ENCODE measurements at places on chromosomes 1 and 21.
A peak's percentile ranks its signal among the peaks of the same experiment; 100 is the strongest.

DNA sequence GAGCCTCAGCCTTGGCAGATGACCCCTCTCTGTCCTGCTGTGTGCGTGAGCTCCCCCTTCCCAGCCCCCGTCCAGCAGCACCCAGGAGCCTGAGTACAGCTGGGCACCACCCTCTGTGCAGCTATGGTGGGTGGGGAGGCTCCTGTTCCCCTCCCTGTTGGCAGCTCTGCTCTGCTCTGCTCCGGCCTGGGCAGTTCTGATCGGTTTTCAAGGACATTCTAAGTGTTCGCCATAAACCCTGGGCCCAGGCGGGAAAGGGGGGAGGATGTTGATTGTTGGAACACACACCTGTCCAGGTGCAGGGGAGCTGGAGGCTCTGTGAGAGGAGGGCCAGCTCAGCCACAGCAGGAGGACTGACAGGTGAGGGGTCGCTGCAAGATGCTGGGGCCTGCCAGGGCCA lies at the start of gene CLCNKB:
Gene CLCNKB (plus strand): TSS at position 262 of the 400 bp plus-strand sequence. CDS start 711 bp downstream, outside the sequence.
- no peak for DNase-seq

DNA sequence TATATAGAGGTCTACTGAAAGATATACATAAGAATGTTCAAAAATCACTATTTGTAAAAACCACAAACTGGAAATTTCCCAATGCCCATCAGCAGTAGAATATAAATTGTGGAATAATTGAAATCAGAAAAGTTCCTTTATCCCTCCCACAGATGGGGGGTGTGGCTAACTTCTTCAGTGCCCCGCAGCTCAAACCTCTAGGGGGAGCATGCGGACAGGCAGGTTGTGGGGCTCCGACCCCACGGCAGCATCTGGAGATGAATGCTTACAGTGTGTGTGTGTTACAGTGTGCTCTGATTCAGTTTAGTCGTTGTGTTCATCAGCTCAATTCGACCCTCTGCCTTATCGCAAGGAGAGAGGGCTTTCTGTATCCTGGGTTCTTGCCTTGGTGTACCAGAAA lies 262.1 kb upstream of the LRRC7 start:
- DNase-seq = no peak

- DNase-seq = no peak
These were observed 268.7 kb downstream of the PTGER3 start for GRCh38 chr1:70778934-70779333.

DNA sequence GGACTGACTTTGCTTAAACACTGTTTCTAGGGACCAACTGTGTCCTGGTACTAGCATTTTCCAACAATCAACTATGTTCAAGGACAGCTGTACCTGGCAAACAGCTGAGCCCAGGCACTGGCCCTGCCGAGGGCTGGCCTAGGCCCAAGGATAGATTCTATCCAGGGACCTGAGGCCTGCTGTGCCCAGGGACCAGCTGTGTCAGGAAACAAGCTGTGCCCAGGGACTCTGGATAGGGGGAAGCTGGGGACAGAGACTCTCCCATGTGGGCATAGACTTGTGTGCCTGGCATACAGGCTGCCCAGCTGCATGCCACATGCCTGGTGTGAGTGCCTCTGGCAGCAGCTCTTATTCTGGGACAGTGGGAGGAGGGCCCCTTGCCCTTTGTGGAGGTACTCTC lies 38.1 kb upstream of the POU3F1 start:
- DNase-seq = no peak

DNA sequence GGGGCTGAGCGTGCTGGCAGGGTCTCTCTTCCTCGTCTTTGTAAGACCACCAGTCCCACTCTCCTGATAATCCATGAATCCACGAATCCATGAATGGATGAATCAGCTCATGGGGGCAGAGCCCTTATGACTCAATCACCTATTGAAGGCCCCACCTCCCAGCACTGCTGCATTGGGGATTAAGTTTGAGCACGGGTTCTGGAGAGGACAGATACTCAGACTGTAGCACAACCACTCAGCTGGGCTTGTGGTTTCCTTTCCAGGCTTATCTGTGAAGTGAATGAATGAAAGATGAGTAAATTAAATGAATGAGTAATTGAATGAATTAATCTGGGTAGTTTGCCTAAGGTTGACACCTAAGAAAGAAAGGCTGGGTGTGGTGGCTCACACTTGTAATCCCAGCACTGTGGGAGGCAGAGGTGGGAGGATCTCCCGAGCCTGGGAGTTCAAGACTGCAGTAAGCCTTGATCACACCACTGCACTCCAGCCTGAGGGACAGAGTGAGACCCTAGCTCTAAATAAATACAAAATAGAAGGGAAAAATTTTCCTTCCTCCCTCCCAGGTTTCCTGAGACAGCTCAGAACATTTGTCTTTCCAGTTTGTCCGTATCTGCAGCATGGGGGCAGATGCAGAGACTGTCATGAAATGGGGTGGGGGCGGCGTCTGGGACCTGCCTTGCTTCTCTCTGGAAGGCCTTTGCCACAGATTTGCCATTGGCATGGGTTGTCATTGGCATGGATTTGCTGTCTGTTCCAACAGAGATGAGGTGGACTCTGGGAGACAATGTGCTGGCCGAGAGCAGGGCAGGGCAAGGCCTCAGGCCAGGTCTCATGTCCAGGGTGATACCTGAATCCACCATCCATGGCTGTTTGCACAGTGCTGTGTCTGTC lies 187.7 kb upstream of the C1orf174 start:
- DNase-seq = peak; percentile 24

GRCh38 chr1:5505944-5506343 lies 486.3 kb downstream of the NPHP4 start:
- DNase-seq = no peak

DNA sequence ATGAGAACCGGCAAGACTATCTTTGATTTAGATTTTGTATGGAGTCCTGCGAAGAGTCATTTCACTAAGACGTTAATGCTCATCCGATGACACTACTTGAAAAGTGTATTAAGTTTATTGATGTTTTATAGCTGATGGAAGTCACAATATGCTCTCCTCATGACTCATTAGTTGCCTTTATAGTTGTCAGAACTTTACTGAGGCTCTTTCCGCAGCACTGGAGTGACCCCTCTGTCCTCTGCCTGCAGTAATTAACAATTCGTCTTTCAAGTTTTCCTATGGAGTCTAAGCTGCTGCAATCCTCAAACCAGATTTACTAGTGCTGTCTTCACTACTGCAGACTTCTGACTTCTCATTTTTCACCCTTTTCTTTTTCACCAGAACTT lies 853 bp downstream of the USP16 start:
- no peak for DNase-seq

- DNase-seq = no peak
These were observed 12.1 kb upstream of the COA6 start for GRCh38 chr1:234361102-234361603.

- DNase-seq = no peak
These were observed 13.0 kb upstream of the UQCRHL start for GRCh38 chr1:15820478-15820877.

- DNase-seq = no peak
These were observed 303.8 kb downstream of the DISC1 start for GRCh38 chr1:231930257-231930947.

DNA sequence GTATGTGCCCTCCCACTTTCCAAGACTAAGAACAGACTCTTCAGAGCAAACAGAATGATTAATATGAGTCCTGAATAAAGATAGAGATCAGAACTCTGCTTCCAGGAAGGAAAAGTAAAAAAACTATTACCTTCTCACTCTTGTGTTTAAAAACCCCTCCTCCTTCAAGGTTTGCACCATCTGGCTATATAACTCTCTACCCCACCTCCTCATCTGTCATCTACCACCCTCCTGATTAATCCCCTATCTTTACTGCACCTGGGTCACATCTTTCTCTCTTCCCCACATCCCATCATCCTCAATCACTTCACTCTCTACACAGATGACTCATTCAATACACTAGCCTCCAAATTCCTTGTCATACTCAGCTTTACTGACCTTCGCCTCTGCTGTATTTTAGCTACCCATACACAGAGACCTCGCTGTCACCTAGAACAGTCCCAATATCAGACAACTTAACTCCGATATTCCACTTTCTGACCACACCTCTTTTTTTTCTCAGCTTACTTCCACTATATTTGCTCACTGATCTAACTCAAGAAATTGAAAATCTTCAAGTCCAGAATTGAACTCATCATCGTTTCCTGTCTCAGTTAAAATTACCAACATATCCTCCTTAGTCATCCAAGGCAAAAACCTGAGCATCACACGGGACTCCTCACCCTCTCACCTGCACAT lies 3.7 kb downstream of the SCMH1 start:
- no peak for DNase-seq

DNA sequence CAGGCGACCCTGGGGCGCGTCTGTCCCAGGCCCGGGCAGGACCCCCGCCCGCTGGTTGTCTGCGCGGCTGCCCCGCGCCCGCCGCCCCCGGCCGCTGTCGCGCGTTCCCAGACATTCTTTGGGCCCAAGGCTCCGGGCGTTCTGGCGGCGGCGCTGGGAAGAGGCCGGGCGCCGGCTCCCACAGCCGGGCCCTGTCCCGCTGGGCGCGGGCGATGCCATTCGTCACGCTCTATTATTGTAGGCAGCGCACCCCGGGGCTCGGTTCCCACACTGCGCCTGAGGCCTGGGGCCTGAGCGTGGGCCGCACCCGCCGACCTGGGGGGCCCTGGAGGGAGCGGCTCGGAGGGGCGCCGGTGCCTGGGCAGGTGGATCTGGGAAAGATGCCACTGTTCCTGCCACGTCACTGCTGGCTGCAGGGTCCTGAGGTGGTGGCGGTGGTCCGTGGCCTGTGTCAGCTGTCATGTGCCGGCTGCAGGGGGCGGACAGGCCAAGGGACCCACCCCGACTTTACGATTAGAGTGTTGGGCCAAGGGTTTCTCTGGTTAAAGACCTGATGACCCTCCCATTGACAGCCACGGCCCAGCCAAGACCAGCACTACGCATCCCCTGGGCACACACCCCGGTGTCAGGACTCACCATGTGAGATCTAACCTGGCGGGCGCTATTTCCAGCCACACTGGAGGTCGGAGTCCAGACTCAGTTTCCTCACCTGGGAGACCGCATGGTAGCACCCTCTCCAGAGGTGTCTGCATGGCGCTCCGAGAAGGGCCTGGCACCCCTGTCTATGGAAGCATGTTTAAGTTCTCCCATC lies 55.1 kb upstream of the ADARB1 start:
- DNase-seq = no peak

- no peak for DNase-seq
These were observed 37.1 kb upstream of the KIF21B start for GRCh38 chr1:201060586-201060985.

DNA sequence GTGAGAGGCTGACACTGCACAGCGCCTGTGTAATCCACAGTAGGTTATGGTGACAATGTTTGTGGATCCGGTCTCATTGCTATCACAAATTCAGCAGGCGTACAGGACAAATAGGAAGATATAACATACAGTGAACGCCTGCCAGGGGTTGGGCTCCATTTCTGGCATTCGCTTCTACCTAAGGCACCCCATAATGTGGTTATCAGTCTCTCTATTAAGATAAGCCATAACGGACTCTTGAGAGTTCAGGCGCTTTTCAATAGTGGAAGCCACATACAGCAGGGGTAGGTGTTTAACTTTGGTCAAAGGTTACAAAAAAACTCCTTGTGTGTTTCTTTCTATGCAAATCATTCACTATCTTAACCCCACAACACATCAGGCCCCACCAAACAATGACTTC lies 72.8 kb downstream of the SIPA1L2 start:
- DNase-seq = no peak

- DNase-seq = no peak
These were observed 91.7 kb upstream of the CD34 start for GRCh38 chr1:208002672-208003071.

DNA sequence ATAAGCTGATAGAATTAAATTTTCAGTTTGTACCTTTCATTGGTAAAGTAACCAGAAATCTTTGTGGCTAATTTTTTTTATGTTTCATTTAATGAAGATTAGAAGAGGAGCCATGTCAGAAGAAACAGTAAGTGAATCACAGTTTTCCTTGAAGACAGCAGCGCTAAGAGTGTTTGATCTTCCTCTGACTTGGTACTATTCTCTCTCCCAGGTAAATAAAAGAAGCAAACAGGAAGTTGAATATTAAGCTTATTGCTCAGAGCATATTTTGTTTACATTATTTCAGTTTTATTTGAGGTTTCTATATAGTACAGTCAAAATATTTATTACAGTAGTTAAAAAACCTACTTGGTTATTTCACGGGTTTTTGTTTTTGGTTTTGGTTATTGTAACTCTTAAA lies 3.7 kb downstream of the MIGA1 start:
- no peak for DNase-seq

DNA sequence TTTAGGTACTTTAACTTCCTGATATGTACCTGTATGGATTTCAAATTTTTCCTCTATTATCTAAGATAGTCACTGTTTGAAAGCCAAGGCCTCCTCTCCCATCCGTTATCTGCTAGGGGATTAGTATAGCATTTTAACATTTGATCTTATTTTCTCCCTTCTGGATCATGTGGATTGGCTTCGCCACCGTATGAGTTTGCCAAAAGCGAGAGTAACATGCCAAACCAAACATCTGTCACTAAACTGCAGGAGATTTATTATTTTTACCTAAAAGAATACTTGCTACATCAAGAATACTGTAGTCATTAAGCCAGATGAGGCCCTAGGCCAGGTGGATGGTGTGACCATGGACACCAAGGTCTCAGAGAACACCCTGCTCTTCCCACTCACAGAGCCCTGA lies 28.5 kb upstream of the EEIG2 start:
- DNase-seq = no peak

- no peak for DNase-seq
These were observed 21.3 kb downstream of the PDE4B start for GRCh38 chr1:65813956-65814355.

- no peak for DNase-seq
These were observed 135.7 kb downstream of the CTH start for GRCh38 chr1:70546726-70547125.

DNA sequence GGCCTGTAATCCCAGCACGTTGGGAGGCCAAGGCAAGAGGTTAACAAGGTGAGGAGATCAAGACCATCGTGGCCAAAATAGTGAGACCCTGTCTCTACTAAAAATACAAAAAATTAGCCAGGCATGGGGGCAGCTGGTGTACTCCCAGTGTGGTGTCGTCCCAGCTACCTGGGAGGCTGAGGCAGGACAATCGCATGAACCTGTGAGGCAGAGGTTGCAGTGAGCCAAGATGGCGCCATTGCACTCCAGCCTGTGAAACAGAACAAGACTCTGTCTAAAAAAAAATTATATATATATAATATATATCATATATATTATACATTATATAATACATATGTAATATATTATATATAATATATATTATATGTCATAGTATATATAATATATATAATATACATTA lies 249.2 kb upstream of the TPTE start:
- peak; percentile 38 for DNase-seq

Measured in coronary artery (tissue), 2 donors.